ENCODE measurements at places on chromosomes 6 and 20. TPM values are rescaled to one million over a fixed set of nuclear protein-coding genes. Genes with fewer than 3 reads are reported as not detected.

The LPA gene
- total RNA-seq, result 0.25 TPM

The ZSCAN23 gene
- total RNA-seq, result 10.8 TPM

The KHDC1L gene
- 0.49 TPM for total RNA-seq

The PLG gene
- total RNA-seq, result not detected

The MARCKS gene
- total RNA-seq, result 269 TPM

The CST9L gene
- not detected for total RNA-seq

The COL12A1 gene
- total RNA-seq, result 28.3 TPM

The MMP24 gene
- total RNA-seq, result 75.0 TPM

The NT5E gene
- total RNA-seq, result 6.9 TPM

The GRM4 gene
- total RNA-seq, result 3.7 TPM

The HSPA1L gene
- 3.7 TPM for total RNA-seq

The TOX2 gene
- 0.74 TPM for total RNA-seq

The HCRTR2 gene
- 13.3 TPM for total RNA-seq

The HTR1B gene
- 2.2 TPM for total RNA-seq

The TNFRSF21 gene
- 33.9 TPM for total RNA-seq

The SMIM8 gene
- 23.6 TPM for total RNA-seq

The IBTK gene
- total RNA-seq, result 60.5 TPM

The OR2B2 gene
- total RNA-seq, result not detected

The ELOVL4 gene
- total RNA-seq, result 30.0 TPM

The DPPA5 gene
- not detected for total RNA-seq

The HAO1 gene
- total RNA-seq, result not detected

The PABPC1L gene
- total RNA-seq, result 5.2 TPM

The SNAP25 gene
- total RNA-seq, result 113 TPM

The GSTA3 gene
- not detected for total RNA-seq

The PRPH2 gene
- 3.4 TPM for total RNA-seq

The RAMACL gene
- total RNA-seq, result 1.5 TPM

The CST7 gene
- total RNA-seq, result 0.25 TPM

The SMOC2 gene
- 3.2 TPM for total RNA-seq

The TNXB gene
- total RNA-seq, result 10.1 TPM

The SNAP91 gene
- total RNA-seq, result 86.1 TPM

The PNPLA1 gene
- 0.25 TPM for total RNA-seq

The SYNDIG1 gene
- total RNA-seq, result 16.7 TPM

The ADGB gene
- 0.25 TPM for total RNA-seq

The CRISP3 gene
- total RNA-seq, result not detected

The DOK5 gene
- 152 TPM for total RNA-seq

The C20orf204 gene
- 1.2 TPM for total RNA-seq

The KCNB1 gene
- 9.3 TPM for total RNA-seq

The NRSN1 gene
- total RNA-seq, result 28.8 TPM

The MOG gene
- 0.25 TPM for total RNA-seq

The OPN5 gene
- total RNA-seq, result not detected

The E2F1 gene
- total RNA-seq, result 2.0 TPM

The EYA2 gene
- total RNA-seq, result 1.5 TPM

The PRDM13 gene
- not detected for total RNA-seq

The TSPYL4 gene
- 73.0 TPM for total RNA-seq

The AKAP12 gene
- 51.9 TPM for total RNA-seq

The KIF25 gene
- total RNA-seq, result 0.25 TPM

The LTB gene
- not detected for total RNA-seq

The DUSP15 gene
- 4.4 TPM for total RNA-seq

The KCNQ5 gene
- 17.2 TPM for total RNA-seq

The PSORS1C1 gene
- not detected for total RNA-seq

The PAQR8 gene
- total RNA-seq, result 13.8 TPM

The SYCP2L gene
- 7.1 TPM for total RNA-seq

The CPXM1 gene
- 10.1 TPM for total RNA-seq

Measured in temporal lobe (tissue), 4 donors.